ENCODE measurements at places on chromosomes 2 and 18. TPM values are rescaled to one million over a fixed set of nuclear protein-coding genes. Genes with fewer than 3 reads are reported as not detected.

The TXNL1 gene
- total RNA-seq, result 63.0 TPM

GRCh38 chr18:34576622-34577021, 133.5 kb upstream of the DTNA start:
- no peaks in the 10 kb centered on the region for H3K4me1 ChIP-seq
- no peaks in the 10 kb centered on the region for H3K36me3 ChIP-seq
- no peak for DNase-seq
- H3K27me3 ChIP-seq, result no peaks in the 10 kb centered on the region
- H3K27ac ChIP-seq, result no peak overlapping the region

GRCh38 chr2:27496357-27497287, at the start of gene GCKR:
Gene GCKR, plus strand, starts transcription at chr2:27496839. Its CDS starts 66 bp downstream, at chr2:27496905.
- no peaks in the 10 kb centered on the region for H3K36me3 ChIP-seq
- peak within 1 kb of the TSS; percentile 61 for H3K4me3 ChIP-seq
- no peak within 1 kb of the TSS for H3K27ac ChIP-seq
- peaks cover 14% of the 10 kb centered on the region for H3K27me3 ChIP-seq

The SERPINB10 gene
- not detected for total RNA-seq

DNA sequence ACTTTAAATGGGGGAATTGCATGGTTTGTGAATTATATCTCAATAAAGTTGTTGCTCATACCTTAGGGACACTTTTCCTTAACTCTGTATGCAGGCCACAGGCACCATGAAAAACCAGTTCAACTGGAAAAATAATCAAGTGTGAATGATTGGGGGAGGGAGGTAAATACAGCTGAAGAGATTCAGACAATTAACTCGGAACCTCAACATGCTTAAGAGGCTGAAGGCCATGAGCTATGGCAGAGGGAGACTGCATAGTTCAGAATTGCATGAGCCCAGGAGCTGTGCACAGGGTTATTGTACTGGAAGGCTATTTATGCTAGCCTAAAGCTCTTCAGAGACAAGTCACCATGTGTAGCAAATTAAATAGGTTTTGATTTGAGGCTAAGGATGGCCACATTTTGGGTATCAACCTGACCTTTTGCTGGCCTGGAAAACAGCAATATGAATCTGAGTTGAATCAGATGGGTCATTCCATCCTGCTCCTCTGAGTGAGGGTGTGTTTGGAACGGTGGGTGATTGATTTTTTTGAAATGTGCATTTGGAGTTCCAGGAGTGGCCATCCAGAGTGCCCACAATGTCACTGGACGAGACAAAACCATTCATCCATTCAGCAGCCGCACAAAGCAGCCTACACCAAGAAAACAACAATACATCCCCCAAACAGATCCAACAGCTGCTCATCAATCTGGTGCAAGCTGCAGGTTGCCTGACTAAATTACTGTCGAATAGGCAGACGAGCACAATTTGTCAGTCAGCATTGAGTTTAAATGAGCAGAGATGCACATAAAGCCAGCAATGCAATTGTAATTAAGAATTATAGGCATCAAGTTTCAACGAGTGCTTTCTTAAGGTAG, 42.5 kb downstream of the HRH4 start:
- no peaks in the 10 kb centered on the region for H3K36me3 ChIP-seq
- H3K27me3 ChIP-seq, result no peaks in the 10 kb centered on the region
- no peak for DNase-seq
- no peaks in the 10 kb centered on the region for H3K4me1 ChIP-seq

Measured in SJCRH30 (cell line).